ENCODE measurements at places on chromosomes 4 and X. TPM values are rescaled to one million over a fixed set of nuclear protein-coding genes. Genes with fewer than 3 reads are reported as not detected.

- H3K4me3 ChIP-seq = no peak overlapping the region
- no peaks in the 10 kb centered on the region for H3K4me1 ChIP-seq
- no peaks in the 10 kb centered on the region for H3K36me3 ChIP-seq
- no peaks in the 10 kb centered on the region for H3K27me3 ChIP-seq
These were observed 191.3 kb downstream of the KCNIP4 start for GRCh38 chr4:21757248-21757647.

GRCh38 chr4:12965334-12965733, 518.8 kb downstream of the RAB28 start:
- H3K4me3 ChIP-seq = no peak overlapping the region
- no peaks in the 10 kb centered on the region for H3K4me1 ChIP-seq
- no peaks in the 10 kb centered on the region for H3K27me3 ChIP-seq
- no peak for DNase-seq
- no peaks in the 10 kb centered on the region for H3K36me3 ChIP-seq
- no peak overlapping the region for H3K27ac ChIP-seq

DNA sequence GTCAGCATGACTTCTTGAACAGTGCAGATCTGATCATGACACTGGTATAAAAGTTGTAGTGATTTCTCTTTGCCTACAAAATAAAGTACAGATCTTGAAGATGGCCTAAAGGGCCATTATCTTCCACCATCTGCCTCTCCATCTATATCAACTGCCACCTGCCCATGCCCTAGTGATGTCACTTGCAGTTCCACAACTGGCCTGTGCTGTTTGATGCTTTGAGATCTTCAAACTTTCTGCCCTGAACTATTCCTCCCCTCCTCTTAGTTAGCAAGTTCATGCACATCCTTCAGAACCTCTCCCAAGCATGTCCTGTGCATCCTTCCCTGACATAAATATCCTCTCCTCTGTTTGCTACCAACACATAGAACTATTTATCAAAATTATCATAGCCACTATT, 217.0 kb downstream of the SOWAHB start:
- H3K27me3 ChIP-seq = no peaks in the 10 kb centered on the region
- H3K4me1 ChIP-seq = peaks cover 32% of the 10 kb centered on the region
- no peak overlapping the region for H3K4me3 ChIP-seq
- no peaks in the 10 kb centered on the region for H3K36me3 ChIP-seq
- no peak for DNase-seq

GRCh38 chr4:168741281-168742173, 244.7 kb downstream of the PALLD start:
- H3K4me3 ChIP-seq = no peak overlapping the region
- H3K4me1 ChIP-seq = no peaks in the 10 kb centered on the region
- H3K27me3 ChIP-seq = no peaks in the 10 kb centered on the region
- DNase-seq = no peak
- no peaks in the 10 kb centered on the region for H3K36me3 ChIP-seq
- no peak overlapping the region for H3K27ac ChIP-seq

DNA sequence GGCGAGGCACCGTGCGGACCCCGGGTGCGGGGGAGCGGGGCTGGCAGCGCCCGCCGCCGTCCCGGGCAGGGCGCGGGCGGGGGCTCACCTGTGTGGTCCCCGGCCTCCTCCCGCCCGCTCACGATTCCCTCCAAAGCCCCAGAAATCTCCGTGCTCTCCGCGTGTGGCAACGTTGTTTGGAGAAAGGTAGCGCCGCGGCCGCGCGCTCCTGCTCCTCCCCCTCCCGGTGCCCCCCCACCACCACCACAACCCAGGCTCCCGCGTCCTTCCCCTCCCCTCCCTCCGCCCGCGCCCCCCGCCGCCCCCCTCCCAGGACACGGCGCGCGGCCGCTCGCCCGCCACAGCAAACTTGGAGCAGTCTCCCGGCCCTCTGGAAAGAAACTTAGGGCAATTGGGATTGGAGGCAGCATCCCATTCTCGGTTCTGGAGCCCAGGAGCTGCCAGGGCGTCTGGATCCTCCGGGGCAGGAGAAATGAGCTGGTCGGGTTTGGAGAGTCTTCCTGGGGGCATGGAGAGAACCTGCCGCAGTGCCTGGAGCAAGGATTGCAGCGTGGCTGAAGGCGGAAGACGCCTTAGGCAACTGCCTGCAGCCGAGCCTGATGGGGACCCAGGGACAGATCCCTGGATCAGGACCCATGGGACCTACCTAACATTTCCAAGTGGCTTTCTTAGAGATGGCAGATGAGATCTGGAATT, 855 bp downstream of the KLF3 start:
- DNase-seq = peak; percentile 81
- peaks cover 37% of the 10 kb centered on the region for H3K4me1 ChIP-seq
- no peaks in the 10 kb centered on the region for H3K36me3 ChIP-seq
- peak overlapping the region; percentile 94 for H3K27ac ChIP-seq

The ARSJ gene
- polyA plus RNA-seq = 11.3 TPM

The HNRNPD gene
- 401 TPM for polyA plus RNA-seq
